Esophagus squamous epithelium (tissue), 5 donors: ENCODE measurements at places on chromosomes 11 and 22. TPM values are rescaled to one million over a fixed set of nuclear protein-coding genes. Genes with fewer than 3 reads are reported as not detected.

- no peak for DNase-seq
These were observed 57.8 kb downstream of the NXPE1 start for GRCh38 chr11:114501901-114502300.

- no peak for DNase-seq
These were observed at the start of gene FBLN1 for GRCh38 chr22:45502215-45503049. Gene FBLN1 (plus strand): TSS chr22:45502883. CDS start chr22:45502986, 103 bp downstream.

Gene EFCAB6
- 0.30 TPM for total RNA-seq

DNA sequence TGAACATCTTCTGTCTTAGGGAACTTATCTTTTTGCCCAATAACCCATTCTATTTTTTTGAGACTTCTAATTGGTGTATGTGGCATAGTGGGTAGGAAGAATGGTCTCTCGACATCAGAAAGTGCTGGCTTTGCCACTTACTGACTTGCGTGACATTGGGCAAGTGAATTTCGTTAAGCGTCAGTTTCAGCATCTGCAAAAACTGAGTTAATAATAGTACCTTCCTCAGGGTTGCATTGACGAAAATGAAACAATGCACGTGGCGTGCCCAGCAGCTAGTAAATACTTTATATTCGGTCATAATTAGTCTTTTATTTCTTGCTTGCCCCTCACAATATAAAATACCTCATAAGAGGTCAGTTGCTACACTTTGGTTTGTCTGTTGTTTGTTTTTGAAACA, 12.5 kb upstream of the GRIK4 start:
- DNase-seq = no peak

- DNase-seq = no peak
These were observed 61.0 kb downstream of the RPS6KA4 start for GRCh38 chr11:64419818-64420485.

DNA sequence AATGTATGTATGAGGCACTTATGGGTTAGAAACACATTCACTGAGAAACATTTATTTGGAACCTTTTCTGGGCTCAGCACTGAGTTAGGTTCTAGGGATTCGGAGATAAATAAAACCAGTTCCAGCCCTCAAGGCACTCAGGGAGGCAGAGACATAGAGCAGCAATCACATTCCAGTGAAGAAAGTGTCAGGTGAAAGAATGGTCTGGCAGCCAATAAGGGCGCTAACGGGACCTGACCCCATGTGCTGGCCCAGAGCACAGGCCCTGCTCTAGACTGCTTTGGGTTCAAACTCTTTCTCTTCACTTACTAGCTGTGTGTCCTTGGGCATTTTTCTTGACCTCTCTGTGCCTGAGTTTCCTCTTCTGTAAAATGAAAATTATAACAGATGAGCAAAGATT, 146.0 kb upstream of the SYT13 start:
- no peak for DNase-seq

Gene CRYBA4
- not detected for total RNA-seq

DNA sequence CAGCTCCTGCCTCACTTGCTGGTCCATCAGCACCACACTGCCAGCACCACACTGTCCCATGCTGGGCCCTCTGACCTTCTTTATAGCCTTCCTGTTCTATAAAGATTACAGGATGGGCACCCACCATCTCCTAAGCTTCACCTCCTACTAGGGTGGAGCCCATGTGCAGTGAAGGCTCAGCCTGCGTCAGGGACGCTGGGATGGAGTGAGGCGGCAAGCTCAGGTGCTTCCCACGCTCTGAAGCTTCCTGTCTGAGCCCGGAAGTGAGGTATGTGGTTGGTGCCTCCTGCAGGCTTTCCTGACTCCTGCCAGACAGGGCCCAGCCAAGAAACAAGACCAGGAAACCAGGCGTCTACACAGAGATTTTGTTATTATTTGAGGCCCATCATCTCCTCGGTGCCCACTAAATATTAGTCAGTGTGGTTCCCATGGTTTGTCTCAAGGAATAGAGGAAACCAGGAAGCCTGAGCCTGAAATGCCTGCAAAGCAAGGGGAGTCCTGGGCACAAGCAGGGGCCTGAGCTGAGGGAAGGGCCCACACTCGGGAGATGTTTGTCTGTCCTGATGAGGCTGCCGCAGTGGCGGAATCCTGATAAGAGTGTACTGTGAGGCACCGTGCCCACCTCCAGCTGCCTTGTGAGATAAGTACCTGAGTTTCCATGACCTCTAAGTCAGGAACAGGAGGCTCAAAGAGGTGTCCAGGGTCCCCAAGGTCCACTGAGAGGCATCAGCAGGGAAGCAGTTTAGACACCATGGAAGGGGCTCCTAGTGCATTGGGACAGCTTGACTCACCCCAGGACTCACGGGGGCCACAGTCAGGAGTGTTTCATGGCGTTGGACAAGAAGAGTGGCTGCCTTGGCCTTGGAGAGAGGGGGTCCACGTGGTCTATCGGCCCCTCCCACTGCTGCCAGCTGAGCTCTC, 22.0 kb downstream of the RSPH14 start:
- DNase-seq = no peak

Gene SGSM1
- 0.15 TPM for total RNA-seq

DNA sequence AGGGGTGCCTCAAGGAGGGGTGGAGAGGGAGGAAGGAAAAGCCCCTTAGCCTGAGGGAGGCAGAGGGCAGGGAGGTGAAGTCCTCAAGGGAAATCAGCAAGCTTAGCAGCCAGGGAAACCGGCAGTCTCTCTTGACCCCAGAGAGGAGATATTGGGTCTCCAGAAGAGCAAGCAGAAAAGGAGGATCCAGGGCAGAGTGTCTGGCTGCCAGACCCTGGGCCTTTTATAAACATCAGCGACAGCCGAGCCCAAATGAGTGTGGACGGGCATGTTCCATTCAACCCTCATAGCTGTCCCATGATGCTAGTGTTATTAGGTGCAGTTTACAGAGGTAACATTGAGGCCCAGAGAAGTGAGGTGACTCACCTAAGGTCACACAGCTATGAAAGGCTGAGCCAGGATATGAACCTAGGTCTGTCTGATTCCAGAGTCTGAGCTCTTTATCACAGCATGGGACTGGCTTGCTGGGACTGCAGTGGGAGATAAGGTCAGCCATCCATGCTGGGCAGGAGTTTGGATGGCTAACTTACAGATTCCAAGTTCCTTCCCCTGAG, 9.3 kb downstream of the PRDM11 start:
- DNase-seq = no peak

Gene KCNJ11
- 1.5 TPM for total RNA-seq

DNA sequence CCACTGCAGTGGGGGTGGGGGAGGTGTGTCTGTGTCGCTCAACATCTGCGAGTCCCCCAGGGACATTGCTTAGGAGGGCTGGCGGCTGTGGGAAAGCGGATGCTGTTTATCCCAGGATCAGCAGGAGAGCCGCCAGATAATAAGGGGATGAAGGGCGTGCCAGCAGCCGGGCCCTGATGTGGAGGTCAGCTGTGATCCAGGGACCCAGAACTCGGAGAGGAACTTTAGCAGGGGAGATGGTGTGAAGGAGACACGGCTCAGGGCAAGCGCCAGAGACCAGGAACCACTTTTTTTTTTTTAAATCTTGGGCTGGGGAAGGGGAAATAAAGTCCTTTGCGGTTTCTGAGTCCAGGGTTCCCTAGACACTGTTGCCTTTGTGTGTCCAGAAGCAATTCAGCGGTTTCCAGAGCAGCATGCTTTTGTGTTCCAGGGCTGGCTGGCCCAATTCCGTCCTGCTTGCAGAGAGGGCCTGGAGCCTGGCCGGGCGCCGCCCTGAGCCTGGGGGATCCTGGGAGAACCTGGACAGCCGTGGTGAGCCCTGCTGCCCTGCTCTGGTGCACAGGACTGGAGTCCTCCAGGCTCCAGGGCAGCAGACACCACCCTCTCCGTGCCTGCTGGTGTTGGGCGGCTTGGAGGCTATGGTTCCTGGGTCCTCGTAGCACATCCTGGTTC, at the start of gene GRAMD4:
TSS of gene GRAMD4 (plus strand) at position 557 of the 672 bp plus-strand sequence. CDS start 6,414 bp downstream, outside the sequence.
- no peak for DNase-seq

DNA sequence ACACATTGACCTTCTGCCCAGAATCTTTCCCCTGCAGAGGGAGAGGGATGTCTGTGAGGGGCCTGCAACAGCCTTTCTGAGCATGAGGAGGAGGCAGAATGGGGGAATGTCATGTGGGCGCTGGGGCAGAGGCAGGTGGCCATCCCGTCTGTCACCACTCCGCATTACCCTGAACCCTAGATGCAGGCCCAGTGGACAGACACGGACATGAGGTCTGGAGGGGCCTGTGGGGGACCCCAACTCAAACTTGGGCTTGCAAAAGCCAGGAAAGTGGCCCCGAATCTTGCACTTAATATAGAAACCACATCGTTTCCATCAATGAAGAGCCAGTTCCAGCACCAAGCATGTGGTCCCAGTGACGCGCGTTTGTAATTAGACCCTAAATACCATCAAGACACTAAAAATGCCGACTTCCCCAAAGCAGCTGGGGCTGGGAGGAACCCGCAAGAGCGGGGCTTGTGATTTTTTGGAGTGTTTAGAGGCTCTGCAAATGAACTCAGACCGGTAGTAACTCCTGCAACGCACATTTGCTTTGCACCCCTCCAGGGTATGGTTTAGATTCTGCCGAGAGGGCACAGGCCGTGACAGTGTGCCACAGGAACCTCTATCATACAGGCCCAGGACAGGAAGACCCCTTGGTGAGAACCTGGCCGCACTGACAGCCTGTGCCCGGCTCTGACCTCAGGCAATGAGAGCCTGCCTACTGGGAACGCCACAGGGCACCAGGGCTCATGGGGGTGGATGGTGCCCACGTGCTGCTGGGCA, 109.3 kb downstream of the CTTN start:
- DNase-seq = no peak
